ENCODE measurements at places on chromosomes 2 and 18.

- DNase-seq: no peak
Observed at GRCh38 chr18:40072761-40073160, 1882.3 kb upstream of the PIK3C3 start.

GRCh38 chr18:5424903-5425664, 118.7 kb downstream of the EPB41L3 start:
- no peak for DNase-seq

- no peak for DNase-seq
Observed at GRCh38 chr2:179646173-179646769, 215.1 kb downstream of the ZNF385B start.

GRCh38 chr2:235462415-235462790, 31.4 kb upstream of the AGAP1 start:
- no peak for DNase-seq

- DNase-seq: no peak
Observed at GRCh38 chr2:70659551-70659950, 105.9 kb upstream of the TGFA start.

- DNase-seq: no peak
Observed at GRCh38 chr2:198874472-198874858, 583.3 kb downstream of the SATB2 start.

DNA sequence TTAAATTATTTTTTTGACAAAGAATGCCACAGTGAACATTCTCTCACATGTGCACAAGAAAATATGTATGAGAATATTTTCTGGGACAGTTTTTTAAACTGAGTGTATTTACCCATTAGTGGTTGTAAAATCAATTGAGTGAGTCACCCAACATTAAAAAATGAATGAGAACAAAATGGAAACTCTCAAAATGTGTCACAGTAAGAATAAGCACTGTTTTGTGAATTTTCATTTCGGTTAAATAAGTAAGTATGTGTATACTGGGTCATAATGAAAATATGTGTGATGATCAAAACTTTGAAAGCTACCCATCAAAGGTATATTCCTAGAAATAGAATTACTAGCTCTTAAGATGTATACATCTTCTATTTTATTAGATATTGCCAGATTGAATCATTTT, 11.6 kb downstream of the BABAM2 start:
- no peak for DNase-seq

DNA sequence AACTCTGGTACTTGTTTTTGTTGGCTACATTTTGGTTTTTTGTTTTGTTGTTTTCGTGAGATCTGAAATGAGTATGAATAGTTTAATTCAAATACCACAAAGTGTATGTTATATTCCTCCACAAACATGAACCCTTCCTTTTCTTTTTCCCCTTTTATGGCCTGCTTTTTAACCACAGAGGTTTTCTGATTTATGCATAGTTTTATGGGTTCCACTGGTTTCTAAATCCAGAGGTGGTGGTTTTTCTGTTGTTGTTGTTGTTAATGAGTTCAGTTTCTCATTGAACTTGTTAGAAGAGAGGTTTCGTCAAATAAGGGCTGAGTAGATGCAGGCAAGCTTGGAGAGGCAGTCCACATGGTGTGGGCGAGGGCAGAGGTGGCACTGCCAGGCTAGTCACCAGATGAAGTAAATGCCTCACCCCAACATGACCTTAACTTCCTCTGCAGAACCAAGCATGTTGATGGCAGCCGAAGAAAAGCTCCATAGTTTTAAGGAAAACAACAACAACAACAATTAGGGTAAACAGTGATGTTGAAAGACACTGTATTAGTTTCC, 72.5 kb downstream of the RIF1 start:
- no peak for DNase-seq

DNA sequence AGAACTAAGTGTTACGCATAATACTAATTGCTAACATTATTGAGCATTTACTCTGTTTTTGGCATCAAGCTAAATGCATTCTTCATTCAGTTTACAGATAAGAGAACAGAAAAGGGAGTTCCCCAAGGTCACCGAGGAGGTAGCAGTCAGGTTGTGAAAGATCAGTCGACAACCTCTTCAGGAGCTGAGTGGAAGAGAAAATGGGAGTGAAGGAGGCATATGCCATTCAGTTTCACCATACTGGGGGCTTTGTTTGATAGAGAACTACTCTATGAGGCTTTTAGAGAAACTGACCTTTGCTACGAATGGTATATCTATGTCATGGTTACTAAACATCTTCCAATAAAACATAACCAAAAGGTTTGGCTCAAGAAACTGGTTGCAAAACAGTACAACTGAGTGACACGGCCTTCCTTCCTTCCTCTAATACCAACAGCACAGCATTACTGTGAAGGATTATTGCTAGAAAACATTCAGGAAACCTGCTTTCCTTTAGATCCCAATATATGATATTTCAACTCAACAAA, 112.1 kb downstream of the RBMS1 start:
- no peak for DNase-seq

DNA sequence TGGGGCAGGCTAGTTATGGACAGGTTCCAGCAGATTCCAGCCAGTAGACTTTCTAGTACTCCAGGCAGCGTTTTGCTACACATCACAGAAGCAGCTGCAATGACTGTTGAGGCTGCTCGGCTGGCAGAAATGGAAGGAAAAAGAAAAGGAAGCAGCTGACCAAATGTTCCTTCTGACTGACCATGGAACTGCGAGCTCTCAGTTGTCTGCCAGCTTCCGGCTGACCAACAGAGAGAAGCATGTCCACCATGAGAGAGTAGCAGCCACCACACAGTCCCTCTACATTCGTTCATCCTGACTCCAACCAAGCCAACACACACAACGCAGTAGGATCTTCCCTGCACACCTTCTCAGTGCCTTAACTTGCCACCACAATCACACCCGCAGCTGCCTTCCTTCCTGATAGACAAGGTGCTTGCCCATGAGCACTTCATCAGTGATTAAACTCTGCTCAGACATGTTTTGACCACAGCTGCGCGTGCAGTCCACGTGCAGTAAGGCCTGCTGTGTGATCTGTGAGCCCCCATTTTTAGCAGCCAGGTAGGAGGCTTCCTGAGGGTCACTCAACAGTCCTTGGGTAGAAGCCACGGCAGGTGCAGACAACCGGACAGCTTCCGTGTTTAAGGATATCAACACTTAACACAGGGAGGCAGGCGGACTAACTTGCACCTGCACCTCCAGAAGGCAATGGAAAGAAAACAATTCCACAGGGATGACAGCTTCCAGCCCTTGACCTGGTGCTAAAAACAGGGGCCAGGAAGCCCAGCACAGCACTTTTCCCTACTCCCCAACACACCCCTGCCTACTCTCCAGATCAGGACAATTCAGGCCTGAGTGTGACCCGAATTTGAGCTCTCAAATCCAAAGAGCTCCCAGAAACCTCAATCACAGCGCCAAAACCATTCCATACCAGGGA, 996 bp downstream of the TGFBRAP1 start:
- DNase-seq: no peak

DNA sequence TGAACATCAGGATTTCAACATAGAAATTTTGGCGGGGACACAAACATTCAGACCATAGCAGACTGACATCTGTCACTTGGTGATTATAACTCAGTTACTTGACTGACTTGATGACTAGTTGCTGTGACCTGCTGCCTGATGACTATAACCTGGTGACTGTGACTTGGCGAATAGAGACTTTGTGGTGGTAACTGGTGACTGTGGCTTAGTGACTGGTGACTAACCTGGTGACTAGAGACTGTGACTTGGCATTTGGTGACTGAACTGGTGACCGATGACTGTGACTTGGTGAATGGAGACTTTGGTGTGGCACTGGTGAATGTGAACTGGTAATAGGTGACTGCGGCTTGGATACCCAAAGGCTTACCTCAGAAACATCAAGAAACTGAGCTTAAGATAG, 563.1 kb upstream of the FAM98A start:
- DNase-seq: no peak

DNA sequence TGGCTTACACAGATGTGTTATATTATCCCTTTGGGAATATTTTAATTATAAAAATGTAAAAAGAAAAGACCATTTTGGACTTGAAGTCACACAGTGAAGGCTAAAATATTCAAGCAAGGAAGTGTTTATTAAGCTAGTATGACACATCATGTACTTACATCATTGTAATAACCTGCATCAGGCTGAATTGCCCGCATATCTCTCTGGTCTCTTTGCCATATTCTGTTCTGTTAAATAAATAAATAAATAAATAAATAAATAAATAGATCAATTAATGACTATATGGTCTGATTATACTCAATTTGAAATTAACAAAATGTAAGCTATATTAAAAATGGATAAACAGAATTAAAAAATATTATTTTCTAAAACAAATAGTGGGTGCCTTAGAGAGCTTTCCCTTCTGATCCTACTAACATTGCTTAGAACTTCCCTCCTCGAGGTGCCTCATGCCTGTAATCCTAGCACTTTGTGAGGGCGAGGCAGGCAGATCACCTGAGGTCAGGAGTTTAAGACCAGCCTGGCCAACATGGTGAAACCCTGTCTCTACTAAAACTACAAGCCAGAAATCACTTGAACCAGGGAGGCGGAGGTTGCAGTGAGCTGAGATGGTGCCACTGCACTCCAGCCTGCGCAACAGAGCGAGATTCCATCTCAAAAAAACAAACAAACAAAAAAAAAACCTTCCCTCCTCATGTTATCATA, 42.0 kb downstream of the WDR33 start:
- no peak for DNase-seq

DNA sequence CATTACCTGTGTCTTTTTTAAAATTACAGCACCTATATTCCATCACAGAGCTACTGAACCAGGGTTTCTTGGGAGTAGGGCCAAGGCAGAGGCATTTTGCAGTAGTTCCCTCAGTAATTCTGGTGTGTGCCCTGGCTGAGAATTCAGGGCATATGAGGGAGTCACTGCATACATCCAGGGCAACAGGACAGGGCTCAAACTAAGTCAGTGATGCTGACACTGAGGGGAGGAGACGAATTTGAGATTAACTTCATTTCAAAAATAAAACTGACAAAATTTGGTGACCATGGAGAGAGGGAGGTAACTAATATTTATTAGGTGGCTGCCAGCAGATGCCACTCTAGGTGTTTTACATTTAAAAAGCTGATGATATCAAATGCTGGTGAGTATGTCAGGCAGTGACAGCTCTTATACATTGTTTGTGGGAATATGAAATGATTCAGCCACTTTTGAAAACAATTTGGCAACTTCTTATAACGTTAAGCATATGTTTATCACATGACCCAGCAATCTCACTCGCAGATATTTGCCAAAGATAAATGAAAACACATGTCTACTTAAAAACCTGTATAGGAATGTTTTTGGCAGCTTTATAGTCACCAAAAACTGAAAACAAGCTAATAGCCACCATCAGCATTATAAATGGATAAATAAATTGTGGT, 20.3 kb downstream of the STRADB start:
- DNase-seq: no peak

DNA sequence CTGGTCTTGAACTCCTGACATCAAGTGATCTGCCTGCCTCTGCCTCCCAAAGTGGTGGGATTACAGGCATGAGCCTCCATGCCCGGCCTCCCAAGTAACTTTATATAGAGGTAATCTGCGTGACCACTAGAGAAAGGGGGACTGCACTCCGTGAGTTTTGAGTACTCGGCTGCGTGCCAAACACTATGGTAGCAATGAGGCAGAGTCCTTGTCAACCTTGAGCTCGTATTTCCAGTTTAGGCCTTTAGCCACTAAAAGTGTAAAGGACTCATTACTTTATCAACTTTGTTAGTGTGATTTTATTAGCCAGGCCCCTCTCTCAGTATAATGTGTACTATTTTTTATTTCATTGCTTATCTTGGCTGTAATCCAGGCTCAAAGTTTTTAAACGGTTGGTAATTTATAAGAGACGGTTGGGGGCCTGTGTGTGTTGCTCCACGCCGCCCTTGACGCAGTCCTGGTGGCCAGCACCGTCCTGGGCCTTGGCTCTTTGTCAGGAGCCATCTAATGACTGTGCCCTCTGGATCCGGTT, 56.2 kb downstream of the ZCCHC2 start:
- DNase-seq: no peak

DNA sequence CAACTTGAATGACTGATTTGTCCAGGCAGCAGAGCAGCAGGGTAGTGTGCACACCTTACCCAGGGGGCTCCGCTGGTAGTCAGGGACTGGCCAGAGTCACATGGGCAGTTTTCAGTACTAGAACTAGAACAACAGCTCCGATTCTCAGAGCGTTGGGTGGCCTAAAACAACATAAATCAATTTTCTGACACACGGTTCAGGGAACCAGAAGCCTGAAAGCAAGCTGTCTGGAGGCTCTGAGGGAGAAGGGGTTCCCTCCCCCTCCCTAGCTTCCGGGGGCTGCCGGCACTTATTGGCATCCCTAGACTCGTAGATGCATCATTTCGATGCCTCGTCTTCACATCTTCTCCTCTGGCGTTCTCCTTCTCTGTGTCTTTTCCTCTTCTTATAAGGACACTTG, 13.4 kb upstream of the ITGB6 start:
- no peak for DNase-seq

- DNase-seq: no peak
Observed at GRCh38 chr2:86592547-86593230, 29.4 kb upstream of the CHMP3 start.

DNA sequence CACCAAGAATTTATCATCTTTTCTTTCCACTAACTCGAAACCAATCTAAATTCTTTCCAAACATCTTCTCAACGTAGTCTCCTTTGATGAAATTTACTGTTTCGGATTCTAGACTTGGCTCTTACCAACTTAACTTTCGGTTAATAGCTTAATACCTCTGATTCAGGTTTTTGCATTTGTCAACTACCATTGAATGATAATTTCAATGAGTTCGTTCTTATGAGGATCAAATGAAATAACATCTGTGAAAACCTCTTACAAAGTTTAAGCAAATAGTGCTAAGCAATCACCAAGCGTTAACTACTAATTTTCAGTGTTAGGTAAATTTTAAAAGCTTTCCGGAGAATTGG, 593 bp upstream of the NRBP1 start:
- DNase-seq: no peak

GRCh38 chr18:62187543-62188510, 772 bp downstream of the RELCH start:
- no peak for DNase-seq

DNA sequence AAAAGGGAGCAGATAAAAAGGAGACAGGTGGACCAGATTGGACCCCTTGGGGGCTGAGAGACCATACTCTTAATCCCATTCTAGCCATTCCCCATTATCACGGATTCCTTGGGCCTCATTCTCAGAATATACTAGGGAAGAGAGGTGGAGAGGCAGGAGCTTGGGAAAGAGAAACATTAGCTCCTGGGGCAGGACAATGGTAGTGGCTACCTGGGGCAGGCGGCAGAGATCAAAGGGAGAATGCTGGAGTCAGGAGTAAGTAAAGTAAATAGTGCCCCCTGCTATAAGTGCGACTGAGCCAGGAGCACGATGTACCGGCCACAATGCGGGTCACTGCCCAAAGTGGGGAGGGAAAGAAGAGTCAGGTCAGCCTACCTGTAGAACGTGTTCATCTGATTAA, 20.4 kb upstream of the IHH start:
- DNase-seq: no peak

DNA sequence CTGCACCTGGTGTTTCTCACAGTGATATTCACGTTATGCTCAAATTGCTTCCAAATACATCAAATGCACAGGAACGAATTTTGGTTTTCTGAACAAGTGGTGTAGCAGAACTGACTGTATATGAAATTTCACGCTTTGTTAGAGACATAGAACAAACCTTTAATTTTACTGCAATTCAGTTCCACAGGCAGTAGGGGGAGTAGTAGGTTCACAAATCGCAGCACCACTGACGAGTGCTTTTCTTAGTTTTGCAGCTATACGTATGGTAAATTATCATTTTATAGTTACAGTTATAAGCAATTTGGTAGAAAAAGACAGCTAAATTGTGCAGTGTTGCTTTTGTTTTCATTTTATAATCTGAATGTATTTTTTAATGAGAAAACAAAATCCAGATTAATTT, 113.3 kb downstream of the KIAA1328 start:
- DNase-seq: no peak

Measured in stimulated activated CD8-positive, alpha-beta memory T cell treated with anti-CD3 and anti-CD28 coated beads, Interleukin-4, amount 100 ng/mL, for 1 hour (primary cell).